ENCODE measurements at places on chromosomes 16 and 17. TPM values are rescaled to one million over a fixed set of nuclear protein-coding genes. Genes with fewer than 3 reads are reported as not detected.

- H3K4me3 ChIP-seq: no peak overlapping the region
- H3K27me3 ChIP-seq: no peaks in the 10 kb centered on the region
- H3K27ac ChIP-seq: no peak overlapping the region
- peaks cover 32% of the 10 kb centered on the region for H3K4me1 ChIP-seq
Measured at GRCh38 chr16:22073350-22073749, 19.0 kb upstream of the VWA3A start.

KRTAP9-7 gene
- not detected for total RNA-seq

YPEL3 gene
- total RNA-seq: 0.69 TPM

- H3K36me3 ChIP-seq: no peaks in the 10 kb centered on the region
- peak overlapping the region; percentile 95 for H3K27ac ChIP-seq
- H3K4me1 ChIP-seq: peaks cover 84% of the 10 kb centered on the region
- no peaks in the 10 kb centered on the region for H3K27me3 ChIP-seq
- no peak for DNase-seq
- H3K4me3 ChIP-seq: no peak overlapping the region
Measured at GRCh38 chr17:82243648-82244412, 15.0 kb downstream of the SLC16A3 start.

DNA sequence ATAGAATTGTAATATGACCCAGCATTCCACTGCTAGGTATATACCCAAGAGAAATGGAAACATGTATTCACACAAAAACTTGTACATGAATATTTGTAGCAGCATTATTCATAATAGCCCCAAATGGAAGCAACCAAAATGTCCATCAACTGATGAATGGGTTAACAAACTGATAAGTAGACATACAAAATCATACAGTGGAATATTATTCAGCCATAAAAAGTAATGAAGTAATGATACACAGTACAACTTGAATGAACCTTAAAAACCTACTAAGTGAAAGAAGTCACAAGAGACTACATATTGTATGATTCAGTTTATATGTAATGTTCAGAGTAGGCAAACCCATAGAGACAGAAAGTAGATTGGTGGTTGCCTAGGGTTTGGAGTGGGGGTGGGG is 40.5 kb upstream of the GOSR1 start:
- no peaks in the 10 kb centered on the region for H3K4me1 ChIP-seq
- no peak for DNase-seq
- no peak overlapping the region for H3K4me3 ChIP-seq
- H3K36me3 ChIP-seq: no peaks in the 10 kb centered on the region
- no peak overlapping the region for H3K27ac ChIP-seq
- no peaks in the 10 kb centered on the region for H3K27me3 ChIP-seq

- no peak overlapping the region for H3K27ac ChIP-seq
- H3K4me1 ChIP-seq: peaks cover 9% of the 10 kb centered on the region
- peaks cover 41% of the 10 kb centered on the region for H3K36me3 ChIP-seq
- no peak for DNase-seq
Measured at GRCh38 chr17:51159604-51160003, 6.2 kb downstream of the NME1 start.
